ENCODE measurements at places on chromosomes 6 and 20.

- DNase-seq = no peak
These were observed 95.1 kb downstream of the TIAM2 start for GRCh38 chr6:155090166-155090565.

DNA sequence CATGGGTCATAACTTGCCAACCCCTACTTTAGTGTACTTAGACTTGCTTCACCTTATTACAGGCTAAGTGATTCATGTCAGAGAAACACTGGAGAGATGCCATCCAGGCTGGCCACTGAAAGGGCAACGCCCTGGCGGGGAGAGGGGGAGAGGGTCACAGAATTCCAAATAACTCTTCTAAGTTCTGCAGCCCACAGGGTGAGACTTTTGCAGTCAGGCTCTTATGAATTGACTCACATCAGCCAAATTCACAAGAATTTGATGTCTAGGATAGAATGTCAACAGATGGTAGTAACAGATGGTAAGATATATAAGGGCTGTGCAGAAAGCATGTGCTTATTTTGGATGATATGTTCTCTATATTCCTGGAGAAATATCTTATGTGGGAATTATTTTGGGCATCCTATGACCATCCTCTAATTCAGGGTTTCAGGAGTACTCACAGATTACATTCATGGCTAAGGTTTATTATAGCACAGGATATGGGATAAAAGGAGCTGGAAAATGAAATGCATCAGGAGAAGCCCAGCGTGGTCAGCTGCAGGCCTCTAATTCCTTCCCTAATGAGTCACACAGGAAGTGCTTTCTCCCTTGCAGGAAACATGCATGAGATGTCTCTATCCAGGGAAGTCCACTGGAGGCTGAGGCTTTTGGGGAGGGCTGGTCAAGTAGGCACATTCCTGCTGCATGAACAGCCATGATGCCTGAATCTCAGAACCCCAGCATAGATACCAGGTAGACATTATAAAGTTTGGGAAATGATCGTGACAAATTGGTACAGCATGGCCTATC lies 58.7 kb upstream of the RIN2 start:
- DNase-seq = peak; percentile 37

- DNase-seq = no peak
These were observed 340.0 kb upstream of the PRDM1 start for GRCh38 chr6:105746130-105746505.

GRCh38 chr6:117573006-117573680 lies 29.2 kb downstream of the GOPC start:
- no peak for DNase-seq

- no peak for DNase-seq
These were observed 15.0 kb downstream of the PANK2 start for GRCh38 chr20:3904224-3904623.

DNA sequence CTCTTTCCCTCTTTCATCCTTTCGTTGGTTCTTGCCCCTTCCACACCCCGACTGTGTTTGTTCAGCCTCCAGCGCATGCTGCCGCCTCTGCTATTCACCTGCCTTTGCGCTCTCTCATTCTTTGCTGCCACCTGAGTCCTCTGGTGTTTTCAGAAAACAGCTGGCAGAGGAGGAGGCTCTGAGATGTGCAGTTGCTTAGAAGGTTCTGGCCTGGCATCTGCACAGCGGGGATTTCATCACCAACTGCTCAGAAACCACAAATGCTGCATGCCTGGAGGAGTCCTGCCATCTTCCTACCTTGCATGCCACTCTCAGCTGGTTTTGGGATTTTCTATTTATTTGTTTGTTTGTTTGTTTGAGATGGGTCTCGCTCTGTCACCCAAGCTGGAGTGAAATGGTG lies 39.2 kb upstream of the CLDN20 start:
- DNase-seq = no peak

- no peak for DNase-seq
These were observed 163.2 kb downstream of the DTNBP1 start for GRCh38 chr6:15499591-15499990.

DNA sequence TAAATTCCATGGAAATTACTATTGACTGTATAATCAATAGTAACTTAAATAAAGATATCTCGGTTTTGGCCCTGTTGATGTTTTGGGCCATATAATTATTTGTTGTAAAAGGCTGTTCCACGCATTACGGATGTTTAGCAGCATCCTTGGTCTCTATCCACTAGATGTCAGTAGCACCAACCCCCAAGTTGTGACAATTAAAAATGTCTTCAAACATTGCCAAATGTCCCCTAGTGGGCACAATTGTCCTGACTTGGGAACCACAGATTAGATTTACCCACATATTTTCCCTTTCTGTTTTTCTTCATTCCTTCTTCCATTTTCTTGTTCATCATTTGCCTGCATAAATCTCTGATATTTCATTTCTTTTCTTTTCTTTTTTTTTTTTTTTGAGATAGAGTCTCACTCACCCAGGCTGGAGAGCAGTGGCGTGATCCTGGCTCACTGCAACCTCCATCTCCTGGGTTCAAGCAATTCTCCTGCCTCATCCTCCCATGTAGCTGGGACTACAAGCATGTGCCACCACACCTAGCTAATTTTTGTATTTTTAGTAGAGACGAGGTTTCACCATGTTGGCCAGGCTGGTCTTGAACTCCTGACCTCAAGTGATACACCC lies 13.6 kb upstream of the WFDC8 start:
- DNase-seq = peak; percentile 76

GRCh38 chr6:9103876-9104521 lies 668.7 kb upstream of the SLC35B3 start:
- DNase-seq = no peak

GRCh38 chr6:9062596-9062995 lies 627.3 kb upstream of the SLC35B3 start:
- DNase-seq = no peak

GRCh38 chr20:57577679-57578475 lies 17.0 kb downstream of the PCK1 start:
- DNase-seq = no peak

- DNase-seq = no peak
These were observed 356 bp upstream of the IRAK1BP1 start for GRCh38 chr6:78867020-78867369.

DNA sequence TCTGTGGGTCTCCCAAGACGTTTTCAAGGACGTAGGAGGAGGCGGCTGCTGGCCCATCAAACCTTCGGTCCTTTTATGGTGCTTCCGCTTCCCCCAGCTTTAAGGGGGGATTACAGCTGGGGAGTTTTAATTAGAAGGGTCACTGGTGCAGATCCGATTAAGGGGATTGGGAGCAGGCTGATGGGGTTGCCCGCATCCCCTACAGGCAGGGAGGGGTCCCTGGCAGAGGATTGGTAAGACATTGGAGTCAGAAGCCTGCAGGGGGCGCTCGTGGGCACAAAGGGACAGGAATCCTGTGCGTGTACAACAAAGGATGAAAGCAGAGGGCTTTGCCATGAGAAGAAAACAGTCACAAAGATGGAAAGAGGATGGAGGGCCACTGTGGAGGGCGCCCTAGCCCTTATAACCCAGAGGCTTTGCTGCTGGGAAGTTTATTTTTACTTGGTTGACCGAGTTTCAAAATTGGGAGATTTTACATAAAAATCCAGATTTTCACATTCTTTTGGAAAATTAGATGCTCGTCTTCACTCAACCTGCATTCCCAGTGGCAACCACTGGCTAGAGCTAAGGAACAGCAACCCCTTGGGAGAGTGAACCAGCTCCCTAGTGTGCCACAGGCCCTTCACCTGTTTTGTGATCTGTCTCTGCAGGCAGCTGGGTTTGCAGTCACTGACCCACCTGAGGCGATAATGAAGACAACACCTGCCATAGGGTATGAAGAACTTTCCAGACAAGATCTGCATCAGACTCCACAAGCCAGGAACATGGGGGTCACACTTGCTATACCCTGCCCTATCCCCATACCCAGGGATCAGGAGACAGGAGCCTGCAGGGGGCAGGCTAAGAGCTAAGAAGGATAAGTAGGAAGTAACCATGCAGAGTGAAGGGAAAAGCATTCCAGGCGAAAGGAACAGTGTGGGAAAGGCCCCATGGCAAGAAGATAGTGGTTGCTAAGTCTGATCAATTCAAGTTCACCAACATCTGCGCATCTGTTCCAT lies 97.7 kb downstream of the KCNB1 start:
- peak; percentile 81 for DNase-seq

GRCh38 chr20:10672624-10673127 lies 1.1 kb downstream of the JAG1 start:
- peak; percentile 72 for DNase-seq

GRCh38 chr6:92617721-92618120 lies 801.6 kb downstream of the EPHA7 start:
- DNase-seq = no peak

- DNase-seq = no peak
These were observed 70.7 kb upstream of the BEND3 start for GRCh38 chr6:107186047-107186446.

- DNase-seq = no peak
These were observed 1.4 kb downstream of the AHCY start for GRCh38 chr20:34301587-34302311.

GRCh38 chr20:25077610-25078169 lies 4.3 kb downstream of the VSX1 start:
- peak; percentile 46 for DNase-seq

- no peak for DNase-seq
These were observed 45.1 kb downstream of the TRERF1 start for GRCh38 chr6:42406306-42407280.

- no peak for DNase-seq
These were observed 334.1 kb downstream of the TAF4 start for GRCh38 chr20:61731363-61732181.

GRCh38 chr6:170174124-170174770 lies 116.6 kb downstream of the DLL1 start:
- peak; percentile 81 for DNase-seq

DNA sequence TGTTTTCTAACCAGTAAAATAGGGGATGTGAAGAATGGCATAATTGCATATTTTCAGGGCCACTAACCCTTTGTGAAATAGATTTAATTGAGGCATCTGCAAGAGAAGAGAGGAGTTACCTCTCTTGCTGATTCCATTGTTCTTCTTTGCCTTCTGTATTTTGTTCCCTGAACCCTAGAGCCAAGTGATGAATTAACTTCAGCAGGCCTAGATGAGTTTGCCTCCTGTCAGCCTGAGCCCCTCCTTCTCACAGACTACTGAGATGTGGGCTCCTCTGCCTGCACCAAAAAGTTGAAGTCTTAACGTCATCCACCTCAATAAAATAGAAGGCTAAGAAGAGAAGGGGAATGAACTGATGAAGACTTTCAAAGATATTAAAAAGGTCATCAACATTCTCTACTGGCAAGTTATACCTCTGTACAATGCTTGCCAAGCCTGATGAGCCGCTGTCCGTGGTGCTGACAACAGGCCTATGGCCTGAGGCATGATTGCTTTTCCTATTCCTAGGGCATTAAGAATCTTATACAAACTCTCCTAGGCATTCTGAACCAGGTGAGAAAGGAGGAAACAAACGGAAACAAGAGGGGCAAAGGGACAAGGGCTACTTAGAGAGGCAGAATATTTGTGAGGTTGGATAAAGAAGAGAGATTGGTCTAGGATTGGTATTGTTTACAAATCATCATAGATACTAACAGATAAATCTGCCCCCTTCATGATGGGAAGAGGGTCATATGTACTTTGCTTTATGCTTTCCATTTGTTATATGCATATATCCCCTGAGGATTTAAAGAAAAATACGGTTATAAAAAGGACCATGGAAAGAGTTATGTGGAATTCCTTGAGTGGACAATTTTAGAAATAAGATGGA lies 46.8 kb downstream of the CD24 start:
- DNase-seq = peak; percentile 21

- DNase-seq = no peak
These were observed 88.0 kb upstream of the BTN3A2 start for GRCh38 chr6:26276841-26277648.

DNA sequence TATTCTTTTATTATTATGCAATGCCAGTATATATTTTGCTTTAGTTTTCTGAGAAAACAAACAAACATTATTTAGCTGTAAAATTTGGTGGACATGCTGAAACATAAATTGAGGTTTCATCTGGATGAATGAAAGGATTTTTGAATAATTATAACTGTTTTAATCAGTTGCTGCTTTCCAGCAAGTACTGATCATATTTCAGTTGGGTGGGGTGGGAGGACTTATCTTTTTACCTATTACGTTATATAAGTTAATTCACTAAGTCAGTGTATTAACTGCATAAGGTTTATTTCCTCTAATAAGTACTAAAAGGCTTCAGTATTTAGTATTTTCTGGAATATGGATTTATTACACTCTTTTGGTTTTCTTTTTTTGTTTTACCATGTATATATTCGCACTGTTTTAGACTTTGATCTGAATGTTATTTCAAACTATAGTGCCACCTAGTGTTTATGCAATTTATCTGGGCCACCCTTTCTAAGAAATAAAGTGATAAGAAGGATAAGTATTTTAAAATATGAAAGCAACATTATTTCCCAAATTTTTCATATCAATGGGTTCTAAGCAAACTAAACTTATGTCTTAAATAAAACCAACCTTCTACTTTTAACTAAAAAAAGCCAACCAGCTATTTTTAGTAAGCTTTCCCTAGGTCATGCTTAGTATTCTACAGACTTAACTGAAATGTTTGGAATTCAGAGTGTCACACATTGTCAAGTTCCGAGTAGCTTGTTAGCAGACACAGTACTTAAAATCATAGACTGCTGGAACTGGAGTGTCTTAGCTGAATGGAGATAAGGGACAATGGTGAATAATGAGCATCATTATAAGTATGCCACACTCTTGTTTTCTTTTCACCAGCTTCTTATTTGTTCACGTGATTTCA lies 105.4 kb upstream of the MCHR2 start:
- peak; percentile 39 for DNase-seq

- no peak for DNase-seq
These were observed 1.0 kb downstream of the CLIC5 start for GRCh38 chr6:46014511-46015118.

- no peak for DNase-seq
These were observed 30.4 kb downstream of the KIZ start for GRCh38 chr20:21156266-21156665.

DNA sequence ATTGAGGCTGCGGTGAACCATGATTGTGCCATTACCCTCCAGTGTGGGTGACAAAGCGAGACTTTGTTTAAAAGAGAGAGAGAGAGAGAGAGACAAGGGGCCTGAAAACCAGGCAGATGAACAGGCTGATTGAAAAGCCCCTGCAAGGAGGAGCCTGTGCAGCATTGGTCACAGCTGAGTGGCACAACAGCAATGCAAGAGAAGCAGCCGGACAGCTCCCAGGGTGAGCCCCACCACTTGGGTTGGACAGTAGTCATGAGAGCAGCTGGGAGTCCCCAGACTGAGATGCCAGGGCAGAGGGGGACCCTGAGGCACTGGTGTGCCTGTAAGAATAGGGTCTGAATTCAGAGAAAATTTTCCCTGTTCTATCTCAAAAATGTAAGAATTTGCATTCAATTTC lies 10.2 kb downstream of the DNPH1 start:
- DNase-seq = no peak

GRCh38 chr20:59443550-59443949 lies 143.1 kb downstream of the EDN3 start:
- no peak for DNase-seq

GRCh38 chr6:40395066-40395697 lies 192.0 kb downstream of the LRFN2 start:
- no peak for DNase-seq

- peak; percentile 59 for DNase-seq
These were observed 136.3 kb downstream of the LY86 start for GRCh38 chr6:6724539-6725467.
